ENCODE measurements at places on chromosomes 6 and 20. TPM values are rescaled to one million over a fixed set of nuclear protein-coding genes. Genes with fewer than 3 reads are reported as not detected.

DNA sequence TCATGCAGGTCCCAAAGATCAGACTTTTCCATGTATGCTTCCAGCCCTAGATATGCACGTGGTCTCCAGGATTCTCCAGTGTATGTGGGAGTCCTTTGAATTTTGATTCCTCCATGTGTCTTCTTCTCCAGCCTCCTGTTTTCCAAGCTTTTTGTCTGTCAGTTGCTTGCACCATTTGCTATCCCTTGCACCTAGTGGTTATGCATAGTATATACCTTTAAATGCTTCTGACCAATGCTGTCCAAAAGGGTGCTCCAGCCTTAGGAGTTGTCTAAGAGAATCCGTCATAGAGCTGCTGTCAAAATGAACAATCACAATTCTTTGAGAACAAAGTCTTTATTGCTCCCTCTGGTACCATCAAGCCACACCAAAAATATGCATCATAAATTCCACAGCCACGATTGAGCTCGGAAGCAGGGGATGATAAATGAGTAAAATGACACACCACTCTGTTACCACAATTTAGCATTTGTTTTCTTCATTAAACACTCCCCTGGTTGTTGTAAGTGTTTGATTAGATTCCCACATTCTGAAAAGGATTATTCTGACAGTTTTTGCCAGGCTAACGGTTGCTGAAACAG, 706.2 kb upstream of the GJE1 start:
- no peak for DNase-seq
- H3K4me3 ChIP-seq, result no peak overlapping the region
- H3K4me1 ChIP-seq, result no peaks in the 10 kb centered on the region
- H3K27ac ChIP-seq, result no peak overlapping the region
- no peaks in the 10 kb centered on the region for H3K36me3 ChIP-seq
- no peaks in the 10 kb centered on the region for H3K27me3 ChIP-seq

DNA sequence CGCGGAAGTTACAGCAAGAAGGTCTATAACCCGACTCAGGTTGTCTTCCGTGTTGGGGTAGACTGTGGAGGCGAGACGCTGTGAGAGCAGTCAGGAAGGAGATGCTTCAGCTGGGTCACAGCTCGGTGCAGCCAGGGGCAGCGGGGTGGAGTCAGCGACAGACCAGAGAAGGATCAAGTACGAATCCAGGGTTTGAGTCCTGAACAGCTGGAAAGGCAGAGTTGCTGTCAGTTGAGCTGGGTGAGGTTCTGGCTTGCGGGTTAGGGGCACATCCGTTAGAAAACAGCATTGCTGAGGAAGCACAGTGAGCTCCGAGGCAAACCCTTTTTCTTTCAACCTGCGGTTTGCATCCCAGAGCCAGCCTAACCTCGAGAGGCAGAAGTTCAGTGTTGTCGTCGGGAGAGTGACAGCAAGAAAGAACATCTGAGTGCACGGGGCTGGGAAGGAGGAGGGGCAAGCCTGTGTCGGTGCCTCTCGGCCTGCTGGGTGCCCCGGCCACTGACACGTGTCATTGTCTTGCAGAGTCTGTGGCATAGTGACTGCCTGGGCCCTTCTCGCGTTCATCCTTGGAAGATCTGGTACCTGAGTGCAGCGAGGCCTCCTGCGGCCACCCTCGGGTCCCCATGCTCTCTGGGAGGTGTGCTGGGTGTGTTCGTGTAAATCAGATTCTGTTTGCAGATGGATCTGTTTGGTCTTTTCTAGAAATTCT, 20.0 kb downstream of the PNLDC1 start:
- H3K4me1 ChIP-seq, result peaks cover 5% of the 10 kb centered on the region
- peaks cover 9% of the 10 kb centered on the region for H3K27me3 ChIP-seq
- no peak overlapping the region for H3K4me3 ChIP-seq

Gene CLPSL1
- not detected for total RNA-seq

DNA sequence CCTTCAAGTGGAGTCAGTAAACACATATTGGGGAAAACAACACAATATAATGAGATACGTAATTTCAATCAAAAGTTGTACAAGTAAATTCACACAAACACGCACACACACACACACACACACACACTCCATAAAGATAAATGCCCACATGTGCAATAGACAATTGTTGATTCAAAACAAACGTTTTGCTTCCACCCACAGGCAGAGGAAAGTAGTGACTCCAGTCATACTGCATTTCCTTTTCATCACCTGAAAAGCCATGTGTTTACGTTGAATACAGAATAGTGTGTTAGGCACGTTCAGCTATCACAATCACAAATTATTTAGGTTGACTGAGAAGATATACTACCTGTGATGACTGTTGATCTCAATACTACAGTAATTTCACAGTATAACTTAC, 443.8 kb upstream of the MANEA start:
- H3K36me3 ChIP-seq, result no peaks in the 10 kb centered on the region
- DNase-seq, result no peak
- H3K4me1 ChIP-seq, result peaks cover 13% of the 10 kb centered on the region
- no peaks in the 10 kb centered on the region for H3K27me3 ChIP-seq
- no peak overlapping the region for H3K4me3 ChIP-seq

Gene GNL1
- 93.1 TPM for total RNA-seq

DNA sequence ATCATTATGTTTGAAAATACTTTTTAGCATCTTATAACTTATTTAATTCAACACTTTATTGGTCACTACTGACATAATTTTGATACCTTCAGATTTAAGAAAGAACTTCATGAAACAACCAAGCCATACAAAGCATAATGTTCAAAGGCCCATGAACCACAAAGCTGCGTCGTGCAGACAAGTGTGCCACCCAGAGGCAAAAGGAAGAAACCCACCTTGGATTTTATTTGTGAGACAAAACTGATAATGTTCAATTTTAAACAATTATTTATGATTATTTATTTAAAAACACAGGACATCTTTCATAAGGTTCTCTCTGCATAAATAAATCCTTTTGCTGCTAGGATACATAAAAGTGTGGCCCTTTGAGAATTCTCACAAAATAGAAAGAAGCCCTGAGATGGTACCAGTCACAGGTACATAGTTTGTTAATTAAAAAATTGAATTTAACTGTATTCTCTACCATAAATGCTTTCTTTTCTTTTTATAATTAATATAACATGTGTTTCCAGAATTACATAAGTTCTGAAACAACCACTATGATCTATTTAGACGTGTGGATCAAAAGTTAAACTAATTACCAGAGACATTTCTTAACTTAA, 143.7 kb downstream of the RALGAPA2 start:
- H3K27me3 ChIP-seq, result no peaks in the 10 kb centered on the region
- peaks cover 4% of the 10 kb centered on the region for H3K36me3 ChIP-seq
- DNase-seq, result no peak
- no peak overlapping the region for H3K27ac ChIP-seq

Gene GJA10
- not detected for total RNA-seq

DNA sequence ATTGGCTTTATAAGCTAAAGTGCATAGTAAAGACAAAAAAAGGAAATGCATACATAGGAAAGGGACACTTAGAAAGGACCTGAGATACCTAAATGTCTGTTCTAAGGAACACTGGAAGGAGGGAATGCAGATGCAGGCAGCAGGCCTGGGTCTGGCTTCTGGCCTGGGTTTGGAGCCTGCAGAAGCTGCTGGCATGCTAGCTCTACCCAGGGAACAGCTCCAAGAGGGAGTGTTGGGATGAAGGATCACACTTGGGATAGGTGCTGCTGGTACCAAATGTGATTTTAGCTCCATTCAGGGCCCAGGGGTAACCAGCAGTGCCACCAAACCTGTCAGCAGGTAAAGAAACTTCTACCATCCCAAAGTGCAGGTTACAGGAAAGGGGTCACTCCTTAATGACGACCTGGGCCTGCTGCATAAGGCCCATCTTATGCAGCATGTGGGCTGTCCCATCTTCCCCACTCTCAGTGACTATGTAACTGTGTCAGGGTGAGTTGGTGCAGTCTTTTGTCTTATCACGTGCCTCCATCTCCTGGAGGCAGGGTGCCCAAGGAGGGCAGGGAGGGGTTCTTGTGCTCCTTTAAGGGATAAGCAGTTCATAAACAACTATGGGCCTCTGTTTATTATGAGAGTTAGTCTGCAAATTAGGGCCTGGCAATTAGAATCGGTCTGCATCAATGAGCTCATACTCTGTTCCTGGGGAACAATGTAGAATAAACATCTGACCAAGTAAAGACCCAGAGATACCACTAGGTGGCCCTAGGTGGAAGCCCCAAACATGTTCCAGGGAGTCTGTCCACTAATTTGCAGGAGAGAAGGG, 26.9 kb downstream of the DDX27 start:
- H3K36me3 ChIP-seq, result peaks cover 30% of the 10 kb centered on the region
- peak overlapping the region; percentile 27 for H3K27ac ChIP-seq
- H3K27me3 ChIP-seq, result no peaks in the 10 kb centered on the region
- H3K4me3 ChIP-seq, result no peak overlapping the region
- no peaks in the 10 kb centered on the region for H3K4me1 ChIP-seq

Gene MAPK13
- total RNA-seq, result 20.6 TPM

Gene IL20RA
- total RNA-seq, result 2.1 TPM

Gene NR2E1
- total RNA-seq, result not detected

Gene PXDC1
- total RNA-seq, result 33.8 TPM

GRCh38 chr20:51637241-51637640, 94.7 kb upstream of the NFATC2 start:
- peaks cover 11% of the 10 kb centered on the region for H3K4me1 ChIP-seq
- H3K27ac ChIP-seq, result no peak overlapping the region
- H3K27me3 ChIP-seq, result no peaks in the 10 kb centered on the region
- H3K4me3 ChIP-seq, result no peak overlapping the region
- peaks cover 27% of the 10 kb centered on the region for H3K36me3 ChIP-seq
- no peak for DNase-seq

Gene PRKN
- total RNA-seq, result 6.8 TPM

DNA sequence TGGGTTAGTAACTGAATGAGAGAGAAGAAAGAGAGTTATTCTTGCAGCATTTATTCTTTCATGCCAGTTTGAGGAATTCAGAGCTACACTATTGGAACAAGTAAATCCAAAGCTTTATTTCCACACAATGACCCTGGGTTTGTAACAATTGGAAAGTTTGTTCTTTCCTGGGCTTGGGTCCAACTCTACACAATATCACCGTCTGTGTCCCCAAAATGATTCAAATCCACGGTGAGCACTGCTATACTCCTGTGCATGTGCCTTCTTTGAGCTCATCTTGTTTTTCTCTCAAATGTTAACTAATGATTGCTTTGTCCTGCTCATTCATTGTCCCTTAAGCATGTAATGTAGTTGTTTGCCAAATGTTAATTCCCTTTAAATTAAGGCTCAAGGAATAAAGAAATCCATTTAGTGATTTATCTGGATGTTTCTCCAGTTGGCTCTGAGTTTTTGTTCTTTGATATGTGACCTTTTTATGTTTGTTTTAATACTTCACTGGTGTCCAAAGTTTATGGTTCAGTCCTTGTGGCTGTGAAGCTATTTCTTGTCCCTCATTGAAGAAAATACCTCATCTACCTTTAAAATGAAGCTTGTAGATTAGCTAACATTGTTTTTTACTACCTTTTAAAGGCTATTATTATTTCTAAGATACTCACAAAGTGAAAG, 20.5 kb upstream of the CRISP3 start:
- no peak for DNase-seq
- H3K27ac ChIP-seq, result no peak overlapping the region
- no peak overlapping the region for H3K4me3 ChIP-seq
- H3K4me1 ChIP-seq, result peaks cover 8% of the 10 kb centered on the region
- H3K27me3 ChIP-seq, result no peaks in the 10 kb centered on the region

DNA sequence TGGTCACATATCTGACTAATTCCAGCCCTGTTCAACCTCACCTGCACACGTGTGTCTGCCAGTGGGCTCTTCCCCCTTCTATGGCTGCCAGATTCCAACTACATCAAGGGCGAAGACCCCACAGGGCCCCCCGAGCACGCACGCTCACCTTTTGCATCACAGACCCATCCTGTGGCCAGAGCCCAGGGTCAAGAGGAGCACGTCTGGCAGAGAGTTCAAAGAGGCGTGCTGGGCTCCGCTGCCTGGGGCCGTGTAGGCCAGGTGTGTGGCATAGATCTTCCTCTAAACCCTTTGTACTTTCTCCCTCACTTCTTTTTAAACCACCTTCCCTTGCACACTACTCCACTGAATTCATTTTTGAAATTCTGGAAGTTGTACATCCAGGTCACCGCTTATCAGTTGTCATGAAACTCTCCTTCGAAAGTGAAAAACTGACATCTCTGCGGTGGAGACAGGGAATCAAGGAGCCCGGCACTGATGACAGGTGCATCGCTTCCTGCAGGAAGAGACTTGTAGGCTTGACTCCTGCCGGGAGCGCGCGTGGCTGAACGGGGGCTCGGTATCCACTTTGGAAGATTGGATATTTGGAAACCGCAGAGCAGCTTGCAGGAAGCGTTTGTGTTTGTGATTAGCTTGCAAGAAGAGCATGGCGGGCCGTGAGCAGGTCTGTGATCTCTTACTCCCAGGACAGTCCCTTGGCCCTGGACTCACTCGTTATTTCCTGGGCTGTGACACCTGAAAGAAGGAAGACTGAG, 397.2 kb downstream of the CDH4 start:
- DNase-seq, result no peak
- no peak overlapping the region for H3K4me3 ChIP-seq
- H3K27me3 ChIP-seq, result peaks cover 25% of the 10 kb centered on the region
- H3K27ac ChIP-seq, result no peak overlapping the region

DNA sequence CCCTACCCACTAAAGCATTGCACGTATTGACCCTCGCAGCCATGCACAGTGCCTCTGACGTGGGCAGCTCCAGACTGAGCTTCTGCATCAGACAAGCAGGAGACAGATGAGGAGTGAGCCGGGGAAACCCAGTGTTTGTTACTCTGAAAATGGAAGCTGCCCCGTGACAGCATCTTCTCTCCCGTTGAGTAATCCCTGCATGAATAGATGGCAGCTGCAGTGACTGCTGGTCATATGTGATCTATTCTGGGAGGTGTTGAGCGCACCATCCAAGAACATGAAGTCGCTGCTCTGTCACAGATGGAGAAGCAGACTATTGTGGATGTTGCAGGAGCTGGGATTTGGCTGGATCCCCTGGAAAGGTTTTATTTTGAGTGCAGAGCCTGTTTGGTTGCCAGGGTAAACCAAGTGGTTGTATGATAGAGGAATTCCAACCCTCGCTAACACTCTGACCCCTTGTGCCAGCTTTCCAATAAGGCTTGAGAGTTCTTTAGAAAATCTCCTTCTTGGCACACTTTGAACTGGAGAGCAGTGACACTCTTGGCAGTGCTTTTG, 242.2 kb downstream of the NRN1 start:
- no peaks in the 10 kb centered on the region for H3K4me1 ChIP-seq
- H3K36me3 ChIP-seq, result peaks cover 13% of the 10 kb centered on the region
- no peaks in the 10 kb centered on the region for H3K27me3 ChIP-seq
- H3K27ac ChIP-seq, result no peak overlapping the region
- H3K4me3 ChIP-seq, result no peak overlapping the region
- DNase-seq, result no peak

GRCh38 chr6:144723431-144723830, 438.3 kb downstream of the UTRN start:
- H3K4me1 ChIP-seq, result peaks cover 10% of the 10 kb centered on the region
- H3K4me3 ChIP-seq, result no peak overlapping the region
- peaks cover 7% of the 10 kb centered on the region for H3K36me3 ChIP-seq

Gene SSTR4
- total RNA-seq, result not detected

Gene ARFGEF3
- 6.1 TPM for total RNA-seq

DNA sequence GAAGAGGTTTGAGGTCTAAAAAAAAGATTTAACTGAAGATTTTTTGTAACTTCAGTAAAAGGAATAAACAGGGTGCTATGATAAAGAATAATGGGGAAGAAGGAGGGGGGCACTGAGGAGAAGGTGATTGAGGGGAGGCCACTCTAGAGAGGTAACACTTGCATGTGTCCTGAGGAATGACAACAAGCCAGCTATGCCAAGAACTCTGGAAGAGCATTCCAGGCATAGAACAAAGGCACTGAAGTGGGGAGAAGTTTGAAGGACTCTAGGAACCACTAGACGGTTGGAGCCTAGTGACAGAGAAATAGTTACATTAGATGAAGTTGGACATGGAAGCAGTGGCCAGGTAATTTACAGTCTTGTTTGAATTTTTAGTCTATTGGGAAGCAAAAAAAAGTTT, 10.8 kb upstream of the SF3B5 start:
- DNase-seq, result no peak
- H3K27ac ChIP-seq, result no peak overlapping the region
- no peak overlapping the region for H3K4me3 ChIP-seq
- peaks cover 6% of the 10 kb centered on the region for H3K4me1 ChIP-seq
- no peaks in the 10 kb centered on the region for H3K36me3 ChIP-seq
- no peaks in the 10 kb centered on the region for H3K27me3 ChIP-seq

Data from mesothelial cell of epicardium (in vitro differentiated cells).